ENCODE measurements at places on chromosomes 3 and 15. TPM values are rescaled to one million over a fixed set of nuclear protein-coding genes. Genes with fewer than 3 reads are reported as not detected.
A peak's percentile ranks its signal among the peaks of the same experiment; 100 is the strongest.

Gene NR1I2
- 0.36 TPM for total RNA-seq

Gene GOLGA6B
- total RNA-seq: not detected

Gene ZDHHC19
- not detected for total RNA-seq

Gene PLSCR1
- total RNA-seq: 18.5 TPM

Gene THPO
- total RNA-seq: 0.36 TPM

Gene INSYN1
- total RNA-seq: 22.9 TPM

Gene CD200R1
- 0.64 TPM for total RNA-seq

Gene STT3B
- total RNA-seq: 95.2 TPM

Gene CAMKV
- 25.9 TPM for total RNA-seq

Gene IL16
- total RNA-seq: 1.8 TPM

Gene ITIH1
- 0.18 TPM for total RNA-seq

Gene LIPH
- total RNA-seq: not detected

Gene LRRC3B
- 130 TPM for total RNA-seq

Gene TTBK2
- total RNA-seq: 42.6 TPM

Gene ARMC8
- 118 TPM for total RNA-seq

Gene CD96
- total RNA-seq: 0.36 TPM

Gene PAQR9
- total RNA-seq: 1.4 TPM

- no peak for DNase-seq
Observed at GRCh38 chr3:126116526-126116925, 32.6 kb upstream of the SLC41A3 start.

DNA sequence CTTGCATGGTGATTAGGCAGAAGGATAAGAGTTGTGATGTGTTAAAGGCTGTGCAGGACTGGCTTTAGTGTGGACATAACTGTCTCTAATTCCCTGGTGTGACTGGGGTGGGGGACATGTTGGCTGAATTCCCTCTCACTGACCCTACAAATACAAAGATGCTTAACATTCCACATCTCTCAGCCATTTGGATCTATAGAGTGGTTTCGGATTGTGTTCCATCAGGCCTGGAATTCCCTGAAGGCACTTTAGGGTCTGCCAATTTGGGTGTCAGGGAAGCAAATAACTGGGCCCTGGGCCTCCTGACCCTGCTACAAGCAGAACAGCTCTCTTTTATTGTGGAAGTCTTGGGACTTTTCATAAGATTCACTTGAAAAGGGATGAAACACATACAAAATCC is 56.2 kb downstream of the ARHGEF26 start:
- DNase-seq: no peak

DNA sequence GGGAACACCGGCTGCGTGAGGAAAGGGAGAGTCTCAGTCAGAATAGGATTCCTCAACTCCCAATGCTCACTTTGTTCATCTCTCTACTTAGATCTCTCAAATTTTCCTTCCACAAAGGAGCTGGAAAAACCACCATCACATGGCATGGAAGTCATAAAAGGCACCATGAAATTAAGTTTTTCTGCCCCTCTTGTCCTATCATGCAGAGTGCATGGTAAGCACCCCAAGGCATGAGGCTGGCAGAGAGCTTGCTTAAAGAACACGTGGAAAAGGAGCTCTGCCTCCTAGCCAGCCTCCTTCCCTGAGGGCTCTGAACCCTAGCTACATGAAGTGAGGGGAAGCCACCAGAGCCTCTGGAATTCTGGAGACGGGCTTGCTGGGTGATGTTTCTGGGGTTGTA is 17.8 kb downstream of the STIMATE start:
- no peak for DNase-seq

DNA sequence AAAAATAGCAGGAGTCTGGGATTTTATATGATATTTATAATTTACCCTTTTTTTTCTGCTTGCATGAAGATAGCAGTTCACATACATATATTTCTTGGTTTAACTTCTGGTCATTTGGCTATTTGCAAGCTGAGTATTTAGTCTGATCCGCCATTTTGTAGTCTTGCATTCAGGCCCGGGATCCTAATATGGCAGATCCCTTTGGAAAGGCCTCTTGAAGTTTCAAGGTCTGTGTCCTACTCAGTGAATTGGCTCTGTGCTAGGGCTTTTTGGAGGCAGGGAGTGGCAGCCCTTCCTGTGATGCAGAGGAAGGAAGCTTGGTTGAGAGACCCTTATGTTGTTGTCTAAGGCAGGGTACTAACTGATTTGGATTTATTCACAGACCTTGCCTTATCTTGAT is 2.9 kb downstream of the SNRPN start:
- no peak for DNase-seq

GRCh38 chr3:5694266-5694665 is 506.8 kb downstream of the EDEM1 start:
- no peak for DNase-seq

DNA sequence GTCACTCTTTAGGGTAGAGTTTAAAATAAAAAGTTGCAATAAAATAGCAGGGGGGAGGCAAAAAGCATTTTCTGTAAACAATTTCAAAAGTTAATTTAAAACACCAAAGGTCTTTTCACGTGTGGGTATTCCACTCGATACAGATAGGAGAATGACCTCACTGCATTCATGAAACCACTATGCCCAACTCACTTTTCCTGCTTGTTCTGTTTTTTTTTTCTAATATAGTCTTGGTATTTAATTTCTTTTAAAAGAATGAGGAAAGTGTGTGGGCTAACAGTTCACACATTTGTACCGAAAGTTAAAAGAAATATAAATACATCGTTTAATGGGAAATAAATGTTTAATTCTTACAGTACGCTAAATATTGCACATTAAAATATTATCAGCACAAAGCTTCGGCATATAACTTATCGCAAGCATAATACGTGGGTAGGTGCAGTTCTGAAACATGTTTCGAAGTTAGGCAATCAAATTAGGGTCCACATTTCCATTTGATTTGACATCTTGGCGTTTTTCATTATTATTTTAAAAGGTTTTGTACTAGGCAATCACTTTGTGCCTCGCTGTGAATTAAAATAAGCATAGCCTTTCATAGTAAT is 41.4 kb downstream of the VGLL4 start:
- DNase-seq: no peak

GRCh38 chr3:194606941-194607340 is 26.3 kb downstream of the TMEM44 start:
- DNase-seq: no peak

- DNase-seq: no peak
Observed at GRCh38 chr15:88800026-88800425, 3.2 kb upstream of the ACAN start.

GRCh38 chr15:40054605-40054854 is 15.5 kb upstream of the SRP14 start:
- no peak for DNase-seq

- no peak for DNase-seq
Observed at GRCh38 chr15:38201714-38202113, 50.9 kb upstream of the SPRED1 start.

GRCh38 chr3:148950806-148951205 is 40.5 kb upstream of the GYG1 start:
- no peak for DNase-seq

DNA sequence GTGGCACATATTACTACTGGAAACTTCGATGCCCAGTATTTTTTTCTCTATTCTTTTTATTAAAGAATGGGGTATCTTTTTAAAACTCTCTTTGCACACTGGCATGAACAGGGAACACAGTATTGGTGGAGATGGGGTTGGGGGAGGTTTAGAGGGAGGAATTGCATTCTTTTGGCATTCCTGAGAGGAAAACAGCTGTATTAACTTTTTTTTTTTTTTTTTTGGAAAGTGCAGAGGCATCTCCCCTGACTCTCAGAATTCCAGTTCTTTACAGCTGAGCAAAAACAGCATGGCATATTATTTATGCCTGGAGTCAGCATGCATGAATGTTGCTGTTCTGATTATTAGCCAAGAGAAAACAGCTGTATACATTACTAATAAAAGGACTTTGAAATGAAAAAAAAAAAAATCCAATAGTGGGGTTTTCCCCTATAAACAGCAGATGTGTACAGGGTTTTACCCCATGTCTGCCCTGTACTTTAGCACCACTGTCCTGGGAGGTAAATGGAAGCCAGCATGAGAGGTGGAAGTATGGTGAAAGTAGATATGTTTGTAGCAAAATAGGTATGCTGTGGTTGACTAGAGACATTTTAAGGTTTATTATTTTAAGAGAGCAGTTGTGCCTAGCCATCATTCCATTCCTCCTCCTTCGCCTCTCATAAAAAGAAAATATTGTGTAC is 132.2 kb downstream of the FNDC3B start:
- no peak for DNase-seq

GRCh38 chr3:188219147-188219546 is 65.2 kb downstream of the LPP start:
- DNase-seq: no peak

DNA sequence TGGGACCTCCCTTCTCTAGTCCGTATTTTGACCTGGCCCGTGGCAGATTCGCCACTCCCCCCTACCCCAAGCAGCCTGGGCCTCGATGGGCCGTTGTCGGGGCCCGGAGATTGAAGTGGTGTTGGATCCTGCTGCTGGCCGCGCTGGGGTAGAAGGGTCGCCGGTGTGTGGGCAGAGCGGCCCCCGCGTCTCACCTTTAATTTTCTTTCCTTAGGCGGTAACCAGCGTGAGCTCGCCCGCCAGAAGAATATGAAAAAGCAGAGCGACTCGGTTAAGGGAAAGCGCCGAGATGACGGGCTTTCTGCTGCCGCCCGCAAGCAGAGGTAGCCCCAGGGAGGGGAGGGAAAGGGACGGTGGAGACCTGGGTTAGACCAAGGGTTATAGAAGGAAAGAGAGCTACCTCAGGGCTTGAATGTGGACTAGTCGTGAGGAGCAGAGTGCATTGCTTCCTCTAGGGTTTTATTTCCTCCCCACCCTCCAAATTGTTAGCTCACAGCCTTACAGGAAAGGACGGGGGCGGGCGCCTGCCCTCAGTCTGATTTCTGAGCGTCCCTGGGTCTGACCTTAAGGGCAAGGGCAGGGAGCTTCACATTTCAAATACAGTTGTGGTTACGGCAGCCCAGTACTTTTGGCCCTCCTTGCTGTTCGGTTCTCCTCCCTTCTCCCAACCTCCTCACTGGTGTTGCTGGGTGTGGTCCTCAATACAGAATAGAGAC is 799 bp downstream of the SERF2 start:
- DNase-seq: no peak

GRCh38 chr3:127991251-127991650 is 61.0 kb upstream of the SEC61A1 start:
- DNase-seq: no peak

DNA sequence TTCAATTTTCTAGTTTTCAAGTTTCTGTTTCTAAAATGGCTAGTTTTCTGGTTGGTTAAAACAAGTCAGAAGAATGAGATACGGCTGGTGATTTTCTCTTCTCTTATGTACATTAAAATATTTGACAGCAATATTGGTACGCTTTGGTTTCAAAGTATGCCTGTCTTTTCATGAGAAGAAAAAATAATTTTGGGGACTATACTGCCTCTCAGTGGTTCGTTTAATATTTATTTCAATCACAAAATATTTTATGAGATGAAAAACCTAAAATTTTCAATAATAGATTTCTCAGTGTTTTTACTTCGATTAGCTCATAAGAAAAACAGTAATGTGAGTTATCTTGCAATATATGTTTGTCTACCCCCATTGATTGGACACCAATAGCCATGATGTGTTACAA is 72.8 kb upstream of the AADACL2 start:
- DNase-seq: no peak

- DNase-seq: no peak
Observed at GRCh38 chr3:134611516-134611915, 39.3 kb downstream of the KY start.

GRCh38 chr3:33980252-33980651 is 181.8 kb downstream of the PDCD6IP start:
- DNase-seq: peak; percentile 59

- DNase-seq: no peak
Observed at GRCh38 chr3:135736740-135737139, 228.8 kb upstream of the PPP2R3A start.

DNA sequence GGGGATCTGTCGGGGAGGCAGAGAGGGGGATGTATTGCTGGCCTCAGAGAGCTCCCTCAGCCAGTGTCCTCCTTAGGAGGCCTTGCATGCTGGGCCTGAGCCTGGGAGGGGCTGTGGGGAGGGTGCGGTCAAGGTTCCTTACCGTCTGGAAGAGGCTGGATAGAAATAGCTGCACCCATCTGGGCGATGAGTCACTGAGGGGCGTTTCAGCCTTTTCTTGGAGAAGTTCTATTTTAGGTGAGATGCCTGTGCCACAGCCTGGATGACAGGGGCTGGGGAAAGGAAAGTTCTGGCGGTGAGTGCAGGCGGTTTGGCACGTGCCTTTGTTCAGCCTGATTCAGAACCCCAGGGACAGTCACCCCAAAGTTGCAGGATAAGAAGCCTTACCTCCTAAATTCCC is 35.7 kb upstream of the APEH start:
- no peak for DNase-seq

GRCh38 chr15:89998923-89999675 is 2.0 kb upstream of the ZNF710 start:
- DNase-seq: no peak

DNA sequence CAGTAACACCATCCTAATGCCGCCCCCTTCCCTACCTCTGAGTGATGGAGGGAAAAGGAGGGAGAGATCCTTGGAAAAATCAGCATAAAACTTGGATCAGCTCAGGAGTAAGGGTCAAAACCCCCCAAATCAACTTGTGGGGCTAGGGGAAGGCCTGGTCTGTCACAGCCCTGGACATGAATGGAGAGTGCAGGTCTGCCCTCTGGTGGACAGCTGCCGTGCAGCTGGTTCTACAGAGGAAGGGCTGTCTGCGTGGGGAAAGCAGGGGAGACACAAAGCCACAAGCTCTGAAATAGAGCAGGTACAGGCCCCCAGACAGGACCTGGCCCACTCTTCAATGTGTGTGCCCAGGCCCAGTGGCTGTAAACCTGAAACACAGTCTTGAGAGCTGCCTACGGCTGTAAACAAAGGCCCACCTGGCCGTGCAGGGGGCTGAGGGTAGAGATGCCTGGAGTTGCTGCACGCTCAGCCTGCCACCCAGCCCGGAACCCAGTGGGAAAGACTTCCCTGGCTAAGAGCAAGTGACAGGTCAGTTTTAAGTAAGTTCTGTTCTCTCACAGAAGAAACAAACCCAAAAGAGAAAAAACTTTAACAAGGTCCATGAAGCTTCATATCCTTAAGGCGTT is 16.4 kb downstream of the CLK3 start:
- DNase-seq: peak; percentile 74

DNA sequence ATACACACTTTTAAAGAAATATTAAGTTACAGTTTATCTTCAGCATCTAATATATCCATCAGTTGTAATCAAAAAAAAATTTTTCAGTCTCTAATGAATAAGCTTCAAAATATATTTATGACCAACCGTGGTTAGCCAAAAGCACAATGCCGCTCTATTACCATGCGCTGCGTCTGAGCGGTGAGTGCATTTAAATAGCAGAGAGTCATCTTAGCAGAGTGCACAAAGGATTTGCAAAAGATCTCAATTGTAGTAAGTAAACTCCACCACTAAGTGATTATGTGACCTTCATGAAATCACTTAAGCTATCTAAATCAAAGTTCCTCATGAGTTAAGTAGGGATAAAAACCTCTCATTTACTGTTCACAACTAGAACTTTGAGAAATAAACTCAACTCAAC is 4.9 kb downstream of the TP63 start:
- DNase-seq: no peak

DNA sequence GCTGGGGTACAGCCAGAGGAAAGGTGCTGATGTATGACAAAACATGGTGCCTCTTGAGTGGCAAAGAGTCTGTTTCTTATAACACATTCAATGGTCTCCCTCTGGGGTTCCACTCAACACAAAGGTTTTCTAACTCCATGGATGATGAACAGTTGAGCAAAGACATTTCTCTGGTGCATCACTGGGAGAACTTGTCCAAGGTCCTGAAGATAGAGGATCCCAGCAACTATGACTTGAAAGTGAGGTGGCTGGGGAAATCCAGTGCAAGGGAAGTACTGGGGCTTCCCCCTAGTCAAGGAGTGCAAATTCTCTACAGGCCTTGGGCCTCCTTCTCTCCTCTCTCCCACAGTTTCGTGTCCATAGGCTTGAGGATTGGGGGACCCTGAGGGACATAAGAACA is 431.1 kb downstream of the WDR72 start:
- no peak for DNase-seq
